ENCODE measurements at places on chromosomes 12 and 14.

GRCh38 chr12:121334513-121335343 lies 17.5 kb downstream of the ANAPC5 start:
- peak; percentile 56 for DNase-seq

DNA sequence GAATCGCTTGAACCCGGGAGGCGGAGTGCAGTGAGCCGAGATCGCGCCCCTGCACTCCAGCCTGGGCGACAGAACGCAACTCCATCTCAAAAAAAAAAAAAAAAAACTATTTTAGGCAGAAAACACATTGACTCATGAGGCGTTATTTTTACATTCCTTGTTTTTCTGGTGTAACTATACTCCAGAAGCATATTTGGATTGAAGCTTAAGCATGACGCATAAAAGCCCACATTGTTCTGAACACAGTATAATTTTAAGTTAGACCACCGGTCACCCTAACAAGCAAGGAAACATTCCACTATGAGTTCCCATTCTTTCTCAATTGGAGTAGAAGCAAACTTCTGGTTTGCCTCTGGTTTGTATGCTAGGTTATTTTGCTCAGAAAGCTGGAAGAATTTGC lies 173.0 kb downstream of the MYRFL start:
- no peak for DNase-seq

DNA sequence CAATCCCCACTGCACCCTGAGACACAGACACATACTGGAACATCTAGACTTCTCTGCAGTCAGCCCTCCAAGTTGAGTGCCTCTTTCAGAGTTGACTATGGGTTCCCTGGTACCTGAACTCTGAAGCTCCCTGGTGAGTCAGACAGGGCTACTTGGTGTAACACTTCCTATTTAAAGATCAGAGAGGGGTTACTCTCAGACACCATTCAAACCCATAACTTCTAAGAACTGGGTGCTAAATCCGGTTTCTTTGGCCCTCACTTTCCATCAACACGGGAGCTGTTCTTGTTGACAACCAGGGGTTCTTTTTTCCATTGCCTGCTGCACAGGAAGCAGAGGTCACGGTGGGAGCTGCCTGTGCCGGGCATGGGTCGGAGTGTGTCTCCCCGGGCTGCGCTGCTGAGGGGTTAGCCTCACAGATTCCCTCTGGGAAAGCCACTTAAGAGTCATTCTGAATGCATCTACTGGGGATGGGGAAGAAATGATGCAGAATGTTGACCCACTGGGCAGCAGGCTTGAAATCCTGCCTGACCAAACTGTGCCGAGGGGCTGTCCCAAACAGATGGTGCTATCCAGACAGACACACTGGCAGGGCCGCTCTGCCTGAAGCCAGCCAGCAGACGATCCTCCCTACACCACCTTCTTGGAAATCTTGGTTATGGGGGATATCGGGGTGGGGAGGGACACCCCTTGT lies 74.1 kb downstream of the PITPNM2 start:
- DNase-seq, result no peak

- no peak for DNase-seq
Measured at GRCh38 chr12:19388131-19388549, 51.2 kb upstream of the AEBP2 start.

DNA sequence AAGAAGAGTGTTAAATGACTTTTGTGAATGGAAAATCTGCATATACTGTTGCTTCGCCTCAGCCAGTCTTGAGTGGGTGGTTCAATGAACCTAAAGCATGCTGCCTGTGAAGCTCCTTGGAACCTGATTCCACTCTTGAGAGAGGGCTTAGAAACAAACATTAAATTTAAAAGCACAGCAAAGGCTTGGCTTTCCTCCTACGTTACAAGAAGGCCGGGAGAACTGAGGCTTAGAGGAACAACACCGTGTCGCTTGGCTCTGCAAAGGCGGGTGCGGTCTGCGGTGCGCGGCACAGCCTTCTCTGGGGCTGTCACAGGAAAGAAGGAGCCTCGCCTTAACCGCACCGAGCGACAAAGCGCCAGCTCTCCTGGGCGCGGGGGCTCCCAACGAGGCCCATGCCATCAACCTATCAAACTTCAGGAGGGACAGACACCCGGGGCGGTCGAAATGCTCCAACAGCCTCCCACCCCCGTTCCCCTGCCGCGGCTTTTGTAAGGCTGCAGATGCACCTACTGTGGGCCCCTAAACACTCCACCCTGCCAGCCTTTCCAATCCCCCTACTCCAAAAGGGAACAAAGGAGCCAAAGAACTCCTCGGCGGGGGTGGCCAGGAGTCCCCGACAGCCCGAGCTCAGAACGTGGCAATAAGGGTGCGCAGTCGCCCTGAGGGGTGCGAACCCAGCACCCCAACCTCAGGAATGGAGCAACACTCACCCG lies 729 bp downstream of the OSBPL8 start:
- no peak for DNase-seq

GRCh38 chr12:129075460-129076208 lies 222.4 kb downstream of the GLT1D1 start:
- DNase-seq, result no peak

DNA sequence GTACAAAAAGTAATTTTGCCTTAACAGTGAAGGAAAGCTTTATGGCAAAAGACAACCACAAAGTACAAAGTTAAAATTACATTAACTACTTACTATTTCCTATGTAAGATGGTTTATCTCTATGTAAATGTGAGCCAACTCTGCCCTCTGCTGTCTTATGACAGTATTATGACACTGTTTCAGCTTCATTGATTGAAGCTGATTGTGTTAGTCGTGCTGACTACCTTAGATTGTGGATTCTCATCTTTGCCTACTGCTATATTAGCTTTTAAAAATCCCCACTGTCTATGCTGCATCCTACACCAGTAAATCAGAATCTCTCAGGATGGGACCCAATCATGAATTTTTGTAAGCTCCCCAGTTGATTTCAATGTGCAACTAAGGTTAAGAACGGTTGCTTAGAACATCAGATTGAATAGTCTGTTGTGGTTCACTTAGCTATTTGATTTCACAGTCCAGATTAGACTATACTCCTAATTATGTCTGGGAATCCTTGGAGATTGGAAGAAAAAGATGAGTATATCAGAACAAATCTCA lies 12.2 kb upstream of the SPTB start:
- peak; percentile 16 for DNase-seq

DNA sequence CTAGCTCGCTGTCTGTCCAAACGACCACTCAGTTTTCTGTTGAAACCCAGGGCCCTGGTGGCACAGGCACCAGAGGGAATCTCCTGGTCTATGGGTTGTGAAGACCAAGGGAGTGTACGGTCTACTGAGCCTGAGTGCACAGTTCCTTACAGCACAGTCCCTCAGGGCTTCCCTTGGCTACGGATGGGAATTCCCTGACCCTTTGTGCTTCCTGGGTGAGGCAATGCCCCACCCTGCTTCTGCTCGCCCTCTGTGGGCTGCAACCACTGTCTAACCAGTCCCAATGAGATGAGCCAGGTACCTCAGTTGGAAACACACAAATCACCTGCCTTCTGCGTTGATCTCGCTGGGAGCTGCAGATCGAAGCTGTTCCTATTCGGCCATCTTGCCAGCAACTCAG lies 22.6 kb downstream of the GPHN start:
- no peak for DNase-seq

GRCh38 chr14:67541448-67542387 lies 8.6 kb downstream of the PLEKHH1 start:
- no peak for DNase-seq

- peak; percentile 72 for DNase-seq
Measured at GRCh38 chr12:62631471-62632410, 165.1 kb downstream of the MON2 start.

- peak; percentile 61 for DNase-seq
Measured at GRCh38 chr12:26119391-26119989, 5.3 kb downstream of the BHLHE41 start.

DNA sequence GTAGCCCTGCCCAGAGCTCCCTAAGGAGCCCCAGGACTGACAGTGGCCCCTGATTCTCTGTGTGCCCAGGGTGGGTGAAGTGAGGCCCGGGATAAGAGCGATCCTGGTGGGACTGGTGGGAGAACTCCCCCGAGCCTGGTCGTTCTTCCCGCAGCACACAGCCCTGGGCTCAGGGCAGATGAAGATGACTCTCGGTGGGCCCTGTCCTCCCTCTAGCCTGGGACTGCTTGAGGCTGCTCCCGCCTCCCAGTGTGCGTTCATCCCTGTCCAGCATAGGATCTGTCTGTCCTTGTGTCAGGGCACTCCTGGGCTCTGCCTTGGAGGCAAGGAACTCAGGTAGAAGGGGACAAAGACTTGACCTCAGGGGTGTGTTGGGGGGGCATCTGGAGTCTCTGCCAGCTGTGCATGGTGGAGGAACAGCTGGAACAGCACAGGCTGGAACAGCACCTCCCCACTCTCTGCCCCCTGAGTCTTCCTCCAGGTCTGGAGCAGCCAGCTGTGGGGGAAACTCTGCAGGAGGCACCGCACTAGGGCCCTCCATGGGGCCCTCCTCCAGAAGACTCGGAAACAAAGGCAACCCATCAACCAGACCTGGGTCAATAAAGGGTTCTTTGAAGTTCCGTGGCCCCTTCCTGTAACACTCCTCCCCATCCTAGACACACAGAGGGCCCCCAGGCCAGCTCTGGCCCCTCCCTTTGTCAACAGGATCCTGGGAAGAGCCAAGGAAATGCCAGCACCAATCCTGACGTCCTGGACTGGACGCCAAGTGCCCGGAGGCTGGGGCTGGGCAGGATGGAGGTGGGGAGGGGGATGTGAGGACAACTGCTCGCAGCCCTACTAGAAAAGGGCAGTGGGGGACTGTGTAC lies 15.9 kb downstream of the FAIM2 start:
- no peak for DNase-seq

DNA sequence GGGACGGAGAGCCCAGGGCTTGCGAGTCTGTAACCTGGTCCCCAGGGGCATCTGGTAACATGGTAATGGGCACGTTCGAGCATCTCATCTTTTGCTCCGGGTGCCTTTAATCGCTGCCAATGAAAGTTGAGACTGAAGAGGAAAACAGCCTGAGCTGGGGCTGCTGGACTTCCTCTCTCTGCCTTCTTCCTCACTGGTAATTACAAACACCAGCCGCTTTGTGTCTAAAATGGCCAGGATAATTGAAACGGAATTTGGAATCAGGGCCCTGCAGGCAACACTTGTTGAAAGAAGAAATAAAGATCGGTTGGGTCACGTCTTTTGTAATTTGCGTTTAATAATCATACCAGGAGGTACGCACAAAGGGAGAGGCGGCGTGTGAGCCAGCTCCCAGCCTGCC lies 51.5 kb upstream of the GPATCH2L start:
- DNase-seq, result no peak

GRCh38 chr12:71594214-71594948 lies 69.3 kb downstream of the ZFC3H1 start:
- DNase-seq, result no peak

DNA sequence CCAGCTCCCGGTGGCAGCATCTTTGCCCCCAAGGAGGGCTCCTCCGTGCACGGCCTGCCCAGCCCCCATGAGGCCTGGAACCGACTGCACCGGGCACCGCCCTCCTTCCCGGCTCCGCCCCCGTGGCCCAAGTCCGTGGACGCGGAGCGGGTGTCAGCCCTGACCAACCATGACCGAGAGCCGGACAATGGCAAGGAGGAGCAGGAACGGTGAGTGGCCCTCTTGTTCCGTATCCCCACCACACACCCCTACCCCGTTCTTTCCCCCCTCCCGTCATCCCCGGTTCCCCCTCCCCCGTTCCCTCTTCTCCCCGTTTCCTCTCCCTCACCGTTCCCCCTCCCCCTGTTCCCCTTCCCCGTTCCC lies 28.3 kb downstream of the LRCOL1 start:
- no peak for DNase-seq

GRCh38 chr14:101109981-101110728 lies 206.6 kb upstream of the RTL1 start:
- DNase-seq, result no peak

DNA sequence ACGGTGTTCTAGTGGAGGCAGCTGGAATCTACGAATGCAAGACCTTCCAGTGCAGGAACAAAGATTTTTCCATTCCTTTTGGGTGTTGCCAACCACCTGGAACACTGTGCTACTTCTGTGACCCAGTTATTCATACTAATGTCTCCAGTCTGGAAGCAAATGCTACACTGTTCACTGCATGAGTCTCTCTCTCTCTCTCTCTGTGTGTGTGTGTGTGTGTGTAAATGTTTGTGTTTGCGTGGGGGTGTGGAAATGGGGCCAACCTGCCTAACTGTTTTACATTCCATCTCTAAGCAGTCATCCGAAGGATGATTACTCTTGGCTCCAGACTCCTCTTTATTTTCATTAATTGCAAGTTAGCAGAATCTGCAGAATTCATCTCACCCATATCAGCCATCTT lies 29.9 kb upstream of the YBX3 start:
- DNase-seq, result no peak

- no peak for DNase-seq
Measured at GRCh38 chr12:94732367-94732990, 82.1 kb upstream of the TMCC3 start.

DNA sequence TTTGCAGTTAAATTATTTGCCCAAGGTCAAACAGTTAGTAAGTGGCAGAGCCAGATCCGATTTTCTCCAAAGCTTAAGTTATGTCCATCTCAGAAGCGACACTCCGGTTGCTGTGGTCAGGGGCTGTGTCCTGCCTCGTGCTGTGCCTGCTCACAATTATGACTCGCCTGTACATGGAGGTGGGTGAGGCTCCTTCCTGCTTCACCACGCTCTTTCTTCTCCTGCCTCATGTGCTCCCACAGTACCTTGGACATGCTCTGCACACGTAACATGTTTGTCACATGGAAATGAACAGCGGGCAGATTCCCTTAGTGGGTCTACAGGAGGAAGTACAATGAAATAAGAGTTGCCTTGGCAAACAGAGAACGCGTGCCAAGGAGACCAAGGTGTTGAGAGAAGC lies 62.2 kb upstream of the CCND2 start:
- no peak for DNase-seq

- no peak for DNase-seq
Measured at GRCh38 chr12:124743479-124744272, 120.0 kb downstream of the SCARB1 start.
